Cardiac ventricle fibroblast (primary cell): ENCODE measurements at places on chromosomes 11 and 22. TPM values are rescaled to one million over a fixed set of nuclear protein-coding genes. Genes with fewer than 3 reads are reported as not detected.

Gene TRMU
- total RNA-seq = 16.2 and 21.3 TPM in 2 replicates

Gene HBG2
- not detected in 2 replicates for total RNA-seq

Gene RFPL2
- total RNA-seq = not detected in 2 replicates

Gene BRSK2
- not detected in 2 replicates for total RNA-seq

Gene MS4A15
- total RNA-seq = not detected in 2 replicates

Gene SCN4B
- 0.19 and 0.44 TPM in 2 replicates for total RNA-seq

Gene TMA7B
- total RNA-seq = not detected in 2 replicates

Gene CHRNA10
- total RNA-seq = not detected in 2 replicates

Gene APOA4
- total RNA-seq = not detected in 2 replicates

Gene CARNS1
- total RNA-seq = 0.05 TPM in 1 of 2 replicates, not detected in the other

Gene NPTXR
- total RNA-seq = 5.4 and 6.7 TPM in 2 replicates

Gene OR52E8
- not detected in 2 replicates for total RNA-seq

Gene PRG3
- total RNA-seq = not detected in 2 replicates

Gene VPREB3
- total RNA-seq = not detected in 2 replicates

Gene DRICH1
- total RNA-seq = not detected in 2 replicates

Gene NLRP6
- not detected in 2 replicates for total RNA-seq

Gene TRAF6
- 5.2 and 5.7 TPM in 2 replicates for total RNA-seq

Gene P2RX6
- total RNA-seq = 0.94 and 1.3 TPM in 2 replicates

Gene TCN2
- total RNA-seq = 9.3 and 9.6 TPM in 2 replicates

Gene SYT9
- not detected in 2 replicates for total RNA-seq

Gene TYR
- not detected in 2 replicates for total RNA-seq

Gene OR8H3
- total RNA-seq = not detected in 2 replicates

Gene CCDC116
- 0.19 and 0.34 TPM in 2 replicates for total RNA-seq

Gene APOL5
- total RNA-seq = not detected in 2 replicates

Gene SNX32
- 3.4 and 3.9 TPM in 2 replicates for total RNA-seq

Gene DRAP1
- 145 and 147 TPM in 2 replicates for total RNA-seq

Gene MYOD1
- total RNA-seq = not detected in 2 replicates

Gene GGTLC2
- total RNA-seq = not detected in 2 replicates

Gene JHY
- total RNA-seq = 1.6 and 3.0 TPM in 2 replicates
